ENCODE measurements at places on chromosomes 5 and 9. TPM values are rescaled to one million over a fixed set of nuclear protein-coding genes. Genes with fewer than 3 reads are reported as not detected.
A peak's percentile ranks its signal among the peaks of the same experiment; 100 is the strongest.

The CAVIN4 gene
- not detected for polyA plus RNA-seq

- DNase-seq = no peak
- H3K27me3 ChIP-seq = no peaks in the 10 kb centered on the region
- H3K4me3 ChIP-seq = no peak overlapping the region
- H3K27ac ChIP-seq = no peak overlapping the region
Measured at GRCh38 chr5:29229461-29229860, 1964.0 kb upstream of the CDH6 start.

DNA sequence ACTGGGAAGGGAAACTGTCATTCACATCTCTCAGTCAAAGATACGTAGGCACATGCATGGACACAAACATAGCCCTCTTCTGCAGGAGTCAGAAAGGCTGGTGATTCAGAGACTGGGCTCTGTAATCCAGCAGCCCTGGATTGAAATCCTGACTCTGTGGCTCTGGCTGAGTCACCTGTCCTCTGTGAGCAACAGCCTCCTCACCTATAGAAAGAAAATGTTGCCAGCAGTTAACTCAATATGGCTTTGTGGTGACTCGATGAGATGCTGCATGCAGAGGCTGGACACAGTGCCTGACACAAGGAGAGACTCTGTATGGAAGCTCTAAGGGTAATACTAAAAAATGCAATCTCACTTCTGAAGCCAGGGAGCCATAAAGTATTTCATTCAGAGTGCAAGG lies 23.9 kb upstream of the CDKN2AIPNL start:
- H3K27ac ChIP-seq = no peak overlapping the region
- no peaks in the 10 kb centered on the region for H3K36me3 ChIP-seq
- peaks cover 12% of the 10 kb centered on the region for H3K4me1 ChIP-seq
- H3K27me3 ChIP-seq = no peaks in the 10 kb centered on the region

The HBEGF gene
- 25.2 TPM for polyA plus RNA-seq

- H3K27me3 ChIP-seq = no peaks in the 10 kb centered on the region
- H3K4me3 ChIP-seq = no peak overlapping the region
- H3K36me3 ChIP-seq = no peaks in the 10 kb centered on the region
Measured at GRCh38 chr5:150641824-150642566, 1.5 kb downstream of the SYNPO start.

DNA sequence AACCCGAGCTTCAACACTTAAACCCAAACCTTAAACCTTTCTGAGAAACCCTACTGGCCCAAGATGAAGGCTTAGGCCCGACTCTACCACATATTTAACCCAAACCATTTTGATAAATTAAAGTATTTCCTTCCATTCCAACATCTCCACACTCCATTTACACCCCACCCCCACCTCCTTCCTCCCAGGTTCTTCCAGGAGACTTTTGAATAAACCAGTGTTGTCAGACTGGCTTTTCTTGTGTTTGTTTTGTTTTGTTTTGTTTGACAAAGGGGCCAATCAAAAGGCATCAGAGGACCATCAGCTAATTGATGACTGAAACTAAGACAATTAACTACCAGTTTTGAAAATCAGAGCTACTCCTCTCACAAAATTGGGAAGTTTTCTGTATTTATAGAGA lies 4.6 kb upstream of the ZNF608 start:
- no peak for DNase-seq
- H3K36me3 ChIP-seq = no peaks in the 10 kb centered on the region
- peaks cover 6% of the 10 kb centered on the region for H3K27me3 ChIP-seq
- H3K4me1 ChIP-seq = peaks cover 28% of the 10 kb centered on the region

DNA sequence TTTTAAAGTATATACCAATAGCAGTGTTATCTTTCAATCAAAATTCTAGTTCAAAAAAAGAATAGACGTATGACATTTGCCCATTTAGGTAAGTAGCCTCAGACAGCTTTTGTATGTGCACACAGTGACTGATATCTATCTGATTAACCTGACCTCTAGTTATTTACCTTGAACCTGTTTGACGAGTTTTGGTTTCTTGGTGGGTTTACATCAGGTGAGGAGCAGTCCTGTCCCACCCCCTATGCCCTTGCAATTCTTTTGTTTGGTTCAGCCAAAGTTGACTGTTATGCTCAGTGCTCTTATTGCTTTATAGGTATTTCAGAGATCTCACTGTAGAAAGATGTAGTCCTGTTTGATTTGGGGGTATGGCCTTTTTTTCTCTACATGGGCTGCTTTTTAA lies 147.2 kb downstream of the ISOC1 start:
- H3K36me3 ChIP-seq = no peaks in the 10 kb centered on the region
- no peak overlapping the region for H3K4me3 ChIP-seq
- no peak for DNase-seq
- no peaks in the 10 kb centered on the region for H3K27me3 ChIP-seq
- H3K27ac ChIP-seq = no peak overlapping the region

DNA sequence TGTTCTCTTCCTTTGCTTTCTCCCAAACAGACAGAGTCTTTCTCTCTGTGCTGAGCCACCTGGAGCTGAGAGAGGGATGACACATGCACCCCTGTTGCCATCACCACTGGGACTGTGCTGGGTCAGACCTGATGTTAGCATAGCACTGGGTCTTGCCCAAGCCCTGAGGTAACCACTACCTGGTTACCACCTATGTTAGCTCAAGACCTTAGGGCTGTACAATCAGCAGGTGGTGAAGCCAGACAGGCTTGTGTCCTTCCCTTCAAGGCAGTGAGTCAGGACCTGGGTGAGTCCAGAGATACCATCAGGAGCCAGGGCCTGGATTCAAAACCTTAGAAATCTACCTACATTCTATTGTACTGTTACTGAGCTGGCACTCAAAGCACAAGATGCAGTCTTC lies 32.1 kb downstream of the FST start:
- H3K4me1 ChIP-seq = no peaks in the 10 kb centered on the region
- H3K27ac ChIP-seq = no peak overlapping the region
- H3K4me3 ChIP-seq = no peak overlapping the region
- DNase-seq = no peak
- no peaks in the 10 kb centered on the region for H3K27me3 ChIP-seq
- H3K36me3 ChIP-seq = no peaks in the 10 kb centered on the region

The CERCAM gene
- 1.5 TPM for polyA plus RNA-seq

GRCh38 chr9:105131981-105132380 lies 112.5 kb upstream of the SLC44A1 start:
- no peak overlapping the region for H3K27ac ChIP-seq
- no peak for DNase-seq
- no peaks in the 10 kb centered on the region for H3K27me3 ChIP-seq
- peaks cover 20% of the 10 kb centered on the region for H3K4me1 ChIP-seq
- H3K36me3 ChIP-seq = no peaks in the 10 kb centered on the region
- no peak overlapping the region for H3K4me3 ChIP-seq

DNA sequence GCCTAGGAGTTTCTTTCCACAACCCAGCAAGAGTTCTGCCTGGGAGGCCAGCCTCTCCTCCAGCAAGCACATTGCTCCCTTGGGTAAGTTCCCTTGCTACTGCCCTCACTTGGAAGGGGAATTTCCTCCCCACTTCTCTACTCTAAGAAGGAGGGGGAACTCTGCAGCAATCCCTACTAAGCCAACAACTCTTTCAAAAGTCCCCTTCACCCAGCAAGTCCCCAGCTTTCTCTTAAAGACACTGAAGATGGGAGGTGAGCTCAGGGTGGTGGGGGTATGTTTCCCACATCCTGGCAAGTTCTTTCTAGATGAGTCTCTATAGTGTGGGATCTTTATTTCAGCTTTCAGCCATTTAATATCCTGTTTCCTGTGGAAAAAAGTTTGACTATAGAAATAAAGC lies 49.0 kb downstream of the PDE8B start:
- DNase-seq = peak; percentile 24
- H3K27me3 ChIP-seq = no peaks in the 10 kb centered on the region
- H3K27ac ChIP-seq = no peak overlapping the region
- H3K36me3 ChIP-seq = no peaks in the 10 kb centered on the region

- no peak overlapping the region for H3K27ac ChIP-seq
Measured at GRCh38 chr5:31934156-31934555, 240.0 kb downstream of the GOLPH3 start.

DNA sequence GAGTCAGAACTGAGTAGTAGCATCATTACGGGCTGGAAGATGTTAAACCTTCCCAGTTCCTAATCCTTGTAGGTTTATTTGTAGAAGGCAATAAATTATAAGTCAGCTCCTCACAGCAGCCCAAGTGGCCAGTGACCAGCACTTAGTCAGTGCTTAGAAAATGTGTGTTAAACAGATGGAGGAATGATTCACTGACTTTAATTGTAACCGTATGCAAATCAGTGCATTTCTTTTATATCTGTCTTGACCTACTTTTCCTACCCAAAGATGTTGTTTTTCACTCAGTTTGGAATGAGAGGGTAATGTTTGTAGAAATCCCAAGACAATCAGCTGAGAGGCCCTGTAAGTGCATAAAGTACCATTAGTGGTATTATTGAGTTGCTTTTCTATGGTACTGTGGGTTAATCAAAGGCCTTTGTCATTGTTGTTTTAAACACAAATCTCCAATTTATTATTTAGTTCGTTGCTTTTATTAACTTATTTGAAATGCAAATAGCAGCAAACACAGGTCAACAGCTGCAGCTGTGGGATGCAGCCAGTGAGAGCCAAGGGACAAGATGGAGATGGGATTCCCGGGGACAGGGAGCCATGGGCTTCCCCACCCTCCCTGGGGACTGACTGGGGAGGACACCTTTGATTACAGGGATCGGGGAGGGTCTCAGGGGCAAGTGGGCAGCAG lies 49.8 kb downstream of the MAP1B start:
- no peak overlapping the region for H3K27ac ChIP-seq
- H3K4me1 ChIP-seq = no peaks in the 10 kb centered on the region
- no peak overlapping the region for H3K4me3 ChIP-seq
- no peaks in the 10 kb centered on the region for H3K27me3 ChIP-seq

The TMEM252 gene
- not detected for polyA plus RNA-seq

Data from CD14-positive monocyte (primary cell).